ENCODE measurements at places on chromosomes 2 and 18.

GRCh38 chr2:156999661-157000060 is 257.8 kb upstream of the GALNT5 start:
- no peak overlapping the region for H3K27ac ChIP-seq
- no peak overlapping the region for H3K4me3 ChIP-seq
- H3K27me3 ChIP-seq: no peaks in the 10 kb centered on the region
- no peaks in the 10 kb centered on the region for H3K36me3 ChIP-seq
- no peaks in the 10 kb centered on the region for H3K4me1 ChIP-seq

DNA sequence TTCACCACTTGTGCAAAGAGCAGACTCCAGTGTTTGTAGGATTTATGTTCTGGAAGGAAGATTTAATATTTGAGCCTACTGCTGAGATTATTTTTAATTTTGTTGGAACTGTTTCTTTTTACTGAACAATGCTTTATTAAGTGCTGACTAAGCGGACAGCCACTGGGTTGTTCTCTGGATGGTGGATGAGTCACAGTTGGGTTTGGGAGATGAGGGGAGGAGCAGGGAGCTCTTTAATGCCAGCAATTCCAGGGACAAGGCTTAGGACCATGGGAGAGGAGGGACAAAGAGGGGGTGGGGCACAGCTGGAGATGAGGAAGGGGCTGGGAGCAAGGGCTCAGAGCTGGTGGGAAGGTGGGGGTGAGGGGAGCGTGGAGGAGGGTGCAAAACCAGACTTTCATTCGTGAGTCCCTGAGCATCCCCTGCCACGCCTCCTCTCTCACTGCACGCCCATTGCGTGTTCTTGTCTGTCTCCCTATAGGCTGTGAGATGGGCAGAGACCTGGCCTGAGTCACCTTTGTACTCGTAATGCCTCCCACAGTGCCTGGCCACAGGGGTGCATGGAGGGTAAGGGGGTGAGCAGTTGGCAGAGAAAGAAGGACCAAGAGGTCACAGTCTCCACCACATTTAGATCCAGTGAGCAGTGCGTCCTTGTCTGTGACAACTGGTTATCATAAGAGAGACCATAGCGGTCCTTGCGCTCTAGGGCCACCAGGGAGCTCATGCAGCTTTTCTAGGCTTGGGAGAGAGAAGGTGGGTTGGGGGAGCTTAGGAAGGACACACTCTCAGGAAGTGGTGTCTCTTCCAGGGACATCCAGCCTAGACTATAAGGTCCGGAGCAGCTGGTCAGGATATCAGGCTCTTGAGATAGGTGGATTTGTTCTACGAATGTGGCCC is 18.4 kb downstream of the SLC4A3 start:
- peaks cover 15% of the 10 kb centered on the region for H3K27me3 ChIP-seq
- H3K27ac ChIP-seq: no peak overlapping the region
- no peaks in the 10 kb centered on the region for H3K36me3 ChIP-seq
- no peak for DNase-seq
- no peaks in the 10 kb centered on the region for H3K4me1 ChIP-seq

DNA sequence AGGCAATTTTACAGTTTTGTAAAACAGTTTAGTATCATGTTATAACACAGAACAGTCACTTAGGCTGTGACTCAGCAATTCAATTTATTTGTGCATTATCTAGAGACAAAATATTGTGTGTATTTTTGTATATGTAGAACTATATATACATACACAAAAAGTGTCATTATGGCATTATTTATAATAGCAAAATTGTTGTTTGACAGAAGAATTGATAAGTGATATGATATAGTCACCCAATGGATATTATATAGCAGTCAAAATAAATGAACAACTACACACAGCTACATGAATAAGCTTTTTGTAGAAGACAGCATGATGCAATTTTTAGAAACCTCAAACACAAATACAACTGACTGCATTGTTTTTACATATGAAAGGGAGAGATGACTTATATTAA is 334.0 kb downstream of the TRIB2 start:
- no peak overlapping the region for H3K4me3 ChIP-seq
- H3K27ac ChIP-seq: no peak overlapping the region
- peaks cover 7% of the 10 kb centered on the region for H3K27me3 ChIP-seq
- DNase-seq: no peak
- H3K4me1 ChIP-seq: no peaks in the 10 kb centered on the region
- H3K36me3 ChIP-seq: no peaks in the 10 kb centered on the region

- H3K36me3 ChIP-seq: no peaks in the 10 kb centered on the region
- H3K4me3 ChIP-seq: no peak overlapping the region
- H3K4me1 ChIP-seq: peaks cover 20% of the 10 kb centered on the region
- DNase-seq: no peak
- H3K27me3 ChIP-seq: no peaks in the 10 kb centered on the region
Measured at GRCh38 chr2:25374411-25374810, 32.7 kb upstream of the DNMT3A start.

DNA sequence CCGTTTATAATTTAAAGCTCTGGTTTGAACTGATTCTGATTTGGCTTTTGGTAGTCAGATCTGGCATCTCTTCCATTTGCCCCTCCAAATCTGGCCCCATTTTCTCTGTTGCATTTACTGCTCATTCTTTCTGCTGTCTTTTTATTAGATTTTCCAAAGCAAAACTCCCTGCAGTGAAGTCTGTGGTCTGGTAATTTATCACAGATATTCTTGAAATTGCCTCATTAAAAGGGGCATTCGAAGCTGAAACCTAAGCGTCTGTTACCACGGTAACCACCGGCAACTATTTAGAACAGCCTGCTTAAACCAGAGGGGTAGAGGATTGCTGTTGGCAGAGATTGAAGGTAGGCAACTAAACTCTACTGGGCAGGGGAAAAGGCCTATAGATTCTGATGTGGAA is 111.5 kb upstream of the UPP2 start:
- peaks cover 11% of the 10 kb centered on the region for H3K27me3 ChIP-seq
- no peak overlapping the region for H3K4me3 ChIP-seq
- no peak for DNase-seq

DNA sequence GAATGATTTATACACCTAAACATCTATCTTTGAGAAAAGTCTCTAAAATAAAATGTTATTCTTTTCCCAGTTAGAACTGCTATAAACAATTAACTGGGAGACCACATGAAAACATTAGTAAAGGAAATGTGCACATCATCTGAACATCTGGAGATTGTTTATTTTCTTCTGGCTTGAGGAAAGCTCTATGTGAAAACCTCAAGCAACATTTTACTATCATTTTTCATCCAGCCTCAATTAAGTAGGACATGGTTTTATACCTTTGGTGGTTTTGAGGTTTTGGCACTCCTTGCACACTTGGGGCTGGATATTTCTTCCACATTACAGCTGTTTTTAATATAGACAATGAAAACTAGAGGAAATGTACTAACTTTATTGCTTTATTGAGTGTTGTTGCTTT is 609.5 kb upstream of the SLC8A1 start:
- H3K4me3 ChIP-seq: no peak overlapping the region
- no peak overlapping the region for H3K27ac ChIP-seq
- no peaks in the 10 kb centered on the region for H3K4me1 ChIP-seq
- H3K27me3 ChIP-seq: no peaks in the 10 kb centered on the region
- no peaks in the 10 kb centered on the region for H3K36me3 ChIP-seq
- DNase-seq: no peak

- no peaks in the 10 kb centered on the region for H3K4me1 ChIP-seq
- H3K27ac ChIP-seq: no peak overlapping the region
Measured at GRCh38 chr2:38450509-38450908, 73.4 kb upstream of the ATL2 start.

DNA sequence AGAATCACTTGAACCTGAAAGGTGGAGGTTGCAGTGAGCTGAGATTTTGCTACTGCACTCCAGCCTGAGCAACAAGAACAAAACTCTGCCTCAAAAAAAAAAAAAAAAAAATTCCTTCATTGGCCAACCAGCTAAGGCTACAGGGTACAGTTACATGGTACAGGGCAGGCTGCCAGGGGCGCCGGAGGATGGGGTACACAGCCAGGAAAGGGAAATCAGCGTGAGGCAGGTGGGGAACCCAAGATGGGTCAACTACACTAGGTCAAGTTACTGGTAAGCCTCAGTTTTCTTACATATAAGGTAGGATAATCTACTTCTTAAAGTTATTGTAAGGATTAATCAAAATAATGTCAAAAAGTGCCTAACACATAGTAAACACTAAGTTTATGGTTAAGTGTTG is 142.6 kb upstream of the MSH6 start:
- peaks cover 6% of the 10 kb centered on the region for H3K4me1 ChIP-seq
- DNase-seq: no peak
- no peaks in the 10 kb centered on the region for H3K36me3 ChIP-seq
- no peaks in the 10 kb centered on the region for H3K27me3 ChIP-seq
- no peak overlapping the region for H3K4me3 ChIP-seq

DNA sequence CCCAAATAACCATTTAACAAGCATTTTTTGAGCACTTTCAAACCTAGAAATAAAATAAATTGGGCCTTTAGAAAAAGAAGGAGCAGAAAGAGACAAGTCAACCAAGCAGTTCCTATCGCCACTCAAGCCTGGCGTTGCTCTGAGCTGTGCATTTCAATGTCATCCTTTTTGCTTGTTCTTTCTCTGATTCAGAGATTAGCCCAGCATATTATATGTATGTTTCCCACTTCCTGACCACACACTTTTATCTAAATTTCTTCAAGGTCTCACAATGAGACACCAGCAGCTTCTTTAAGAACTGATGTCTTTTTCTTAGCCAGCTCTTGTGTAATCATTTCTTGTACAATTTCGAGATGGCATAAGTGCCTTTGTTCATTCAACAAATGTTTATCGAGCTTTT is 344.5 kb upstream of the ID2 start:
- DNase-seq: no peak
- no peaks in the 10 kb centered on the region for H3K36me3 ChIP-seq
- H3K27me3 ChIP-seq: no peaks in the 10 kb centered on the region
- no peak overlapping the region for H3K27ac ChIP-seq

GRCh38 chr2:163799807-163800206 is 64.0 kb upstream of the FIGN start:
- no peaks in the 10 kb centered on the region for H3K36me3 ChIP-seq
- no peak for DNase-seq
- no peaks in the 10 kb centered on the region for H3K27me3 ChIP-seq
- H3K4me3 ChIP-seq: no peak overlapping the region
- no peak overlapping the region for H3K27ac ChIP-seq

DNA sequence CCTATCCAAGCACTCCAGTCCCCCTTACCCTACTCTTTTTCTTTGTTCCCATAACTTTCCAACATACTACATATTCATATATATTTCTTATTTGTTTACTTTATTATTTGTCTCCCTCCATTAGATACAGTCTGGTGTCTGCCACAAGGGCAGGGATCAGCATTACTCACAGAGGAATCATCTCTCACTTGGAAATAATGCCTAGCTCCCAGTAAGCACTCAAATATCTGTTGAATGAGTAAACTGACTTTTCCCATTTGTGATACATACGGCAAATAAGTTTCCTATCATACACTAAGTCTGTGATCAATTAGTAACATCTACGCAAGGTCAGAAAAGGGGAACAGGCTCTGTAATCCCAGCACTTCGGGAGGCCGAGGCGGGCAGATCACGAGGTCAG is 18.7 kb downstream of the C1D start:
- peaks cover 15% of the 10 kb centered on the region for H3K36me3 ChIP-seq
- H3K27me3 ChIP-seq: no peaks in the 10 kb centered on the region
- H3K4me3 ChIP-seq: no peak overlapping the region
- peak overlapping the region; percentile 28 for H3K27ac ChIP-seq

GRCh38 chr2:240383871-240384700 is 51.4 kb upstream of the GPC1 start:
- peaks cover 4% of the 10 kb centered on the region for H3K27me3 ChIP-seq
- H3K4me1 ChIP-seq: no peaks in the 10 kb centered on the region
- H3K4me3 ChIP-seq: no peak overlapping the region
- H3K36me3 ChIP-seq: no peaks in the 10 kb centered on the region

GRCh38 chr2:64970495-64970894 is 18.7 kb upstream of the SLC1A4 start:
- no peak for DNase-seq
- no peaks in the 10 kb centered on the region for H3K27me3 ChIP-seq
- no peak overlapping the region for H3K4me3 ChIP-seq
- H3K4me1 ChIP-seq: no peaks in the 10 kb centered on the region

- H3K27me3 ChIP-seq: peaks cover 11% of the 10 kb centered on the region
- no peak for DNase-seq
Measured at GRCh38 chr2:75580156-75580555, 19.4 kb upstream of the EVA1A start.

GRCh38 chr18:57404345-57404744 is 30.8 kb upstream of the ONECUT2 start:
- H3K36me3 ChIP-seq: no peaks in the 10 kb centered on the region
- no peaks in the 10 kb centered on the region for H3K4me1 ChIP-seq
- H3K27ac ChIP-seq: no peak overlapping the region
- peaks cover 2% of the 10 kb centered on the region for H3K27me3 ChIP-seq
- DNase-seq: no peak

DNA sequence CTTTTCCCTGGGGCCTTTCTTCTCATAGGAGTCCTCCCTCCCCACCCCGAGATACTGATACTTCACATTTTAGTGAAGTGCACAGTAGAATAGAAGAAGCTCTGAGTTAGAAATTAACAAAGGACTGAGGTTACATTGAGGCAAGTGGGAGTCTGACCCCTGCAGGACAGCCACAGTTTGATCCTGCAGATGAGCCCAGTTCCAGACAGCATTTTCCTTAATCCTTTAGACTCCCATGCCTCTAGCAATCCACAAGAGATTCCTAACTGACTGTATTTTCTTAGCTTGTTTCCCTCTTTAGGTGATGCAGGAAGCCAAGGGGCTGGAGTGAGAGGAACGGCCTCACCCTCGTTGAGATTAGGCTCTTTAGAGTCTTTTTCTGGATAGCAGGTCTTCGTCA is 204.0 kb downstream of the CYRIA start:
- peaks cover 13% of the 10 kb centered on the region for H3K27me3 ChIP-seq
- H3K36me3 ChIP-seq: peaks cover 2% of the 10 kb centered on the region
- DNase-seq: no peak
- H3K4me1 ChIP-seq: no peaks in the 10 kb centered on the region
- H3K27ac ChIP-seq: no peak overlapping the region
- no peak overlapping the region for H3K4me3 ChIP-seq

- H3K36me3 ChIP-seq: no peaks in the 10 kb centered on the region
- DNase-seq: no peak
- no peaks in the 10 kb centered on the region for H3K4me1 ChIP-seq
- H3K27me3 ChIP-seq: peaks cover 2% of the 10 kb centered on the region
- H3K4me3 ChIP-seq: no peak overlapping the region
- no peak overlapping the region for H3K27ac ChIP-seq
Measured at GRCh38 chr2:95287806-95288205, 9.3 kb upstream of the KCNIP3 start.
